Amniotic epithelial cell (primary cell): ENCODE measurements at places on chromosomes 2 and 18.

DNA sequence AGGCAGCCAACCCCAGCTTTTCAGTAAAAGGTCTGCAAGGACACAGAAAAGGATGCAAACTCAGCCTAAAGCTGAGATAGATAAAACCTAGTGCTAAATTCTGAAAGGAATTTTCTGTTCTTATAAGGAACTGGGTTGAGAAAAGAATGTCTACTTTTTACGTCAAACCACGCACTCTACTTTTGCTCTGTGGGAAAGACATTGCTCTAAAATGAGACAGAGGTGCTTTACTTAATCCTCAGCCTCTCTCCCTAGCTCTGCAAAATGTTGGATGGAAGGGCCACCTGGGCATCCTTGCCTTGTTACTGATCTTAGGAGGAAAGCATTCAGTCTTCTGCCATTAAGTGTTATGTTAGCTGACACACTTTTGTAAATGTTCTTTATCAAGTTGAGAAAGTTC lies 72.1 kb upstream of the LINC00305 start:
- DNase-seq, result no peak

- peak; percentile 25 for DNase-seq
These were observed 53.0 kb upstream of the ROCK1 start for GRCh38 chr18:21164548-21165095.

- no peak for DNase-seq
These were observed 8.2 kb downstream of the SERPINB7 start for GRCh38 chr18:63783394-63783793.

DNA sequence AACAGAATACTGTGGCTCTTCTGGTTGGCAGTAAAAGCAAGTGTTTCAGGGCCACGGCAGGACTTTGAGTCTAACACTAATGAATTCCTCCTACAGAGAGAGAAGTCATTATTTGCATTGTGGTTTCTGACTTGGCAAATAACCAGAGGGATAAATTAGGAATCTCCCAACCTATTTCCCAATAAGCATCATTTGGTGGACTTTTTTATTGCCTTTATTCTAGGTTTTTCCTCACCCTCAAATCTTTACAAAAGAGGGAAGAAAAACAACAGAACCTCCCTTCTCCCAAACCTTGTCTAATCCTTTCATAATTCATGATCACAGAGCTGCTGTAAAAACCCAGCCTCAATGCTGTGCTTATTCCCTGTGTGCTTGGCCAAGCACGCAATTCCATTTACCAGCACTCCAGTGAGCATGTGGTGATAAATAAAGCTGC lies 179.7 kb downstream of the AGPS start:
- DNase-seq, result peak; percentile 34

DNA sequence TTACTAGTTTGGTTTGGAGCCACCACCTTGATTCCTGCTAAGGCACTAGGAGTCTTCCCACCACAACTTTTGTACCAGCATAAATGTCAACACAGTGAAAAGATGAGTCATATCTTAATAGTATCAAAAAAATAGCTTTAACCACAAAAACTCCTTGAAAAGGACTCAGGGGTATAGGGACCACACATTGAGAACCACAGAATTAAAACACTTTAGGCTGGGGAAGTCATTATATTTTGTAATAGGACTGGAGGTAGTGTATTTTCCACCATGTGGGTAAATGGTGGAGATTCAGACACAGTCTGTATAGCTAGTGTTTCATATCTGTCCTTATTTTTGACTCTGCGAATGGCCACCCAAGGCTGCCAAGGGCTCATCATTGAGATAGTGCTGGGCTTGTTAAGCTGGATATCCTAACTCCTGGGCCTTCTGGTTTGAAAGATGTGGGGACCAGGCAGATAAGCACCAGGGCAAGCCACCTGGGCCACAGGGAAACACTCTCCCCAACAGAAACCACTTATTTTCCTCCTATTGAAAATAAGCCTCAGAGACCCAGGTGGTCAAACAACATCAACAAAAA lies 19.1 kb upstream of the FHL2 start:
- DNase-seq, result peak; percentile 81

- DNase-seq, result no peak
These were observed 24.4 kb downstream of the MLPH start for GRCh38 chr2:237511433-237511832.

- no peak for DNase-seq
These were observed 214.2 kb downstream of the MTX2 start for GRCh38 chr2:176483476-176483875.

- DNase-seq, result no peak
These were observed 2.0 kb downstream of the LMAN2L start for GRCh38 chr2:96737831-96738230.

GRCh38 chr2:217617616-217618022 lies 385.2 kb downstream of the TNS1 start:
- DNase-seq, result no peak

DNA sequence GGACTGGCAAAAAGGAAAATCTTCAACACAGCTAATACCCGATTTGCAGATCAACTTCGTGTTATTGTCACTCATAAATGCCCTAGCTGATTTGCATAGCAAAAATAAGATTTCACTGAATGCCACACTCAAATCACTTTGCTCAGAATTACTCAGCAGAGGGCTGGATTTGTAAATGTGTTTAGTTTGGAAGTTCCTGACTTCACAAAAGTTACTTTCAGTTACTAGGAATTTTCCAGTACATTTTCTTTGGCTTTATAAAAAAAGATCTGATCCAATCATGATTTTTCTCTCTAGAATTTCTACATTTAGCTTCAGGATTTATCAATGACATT lies 433.3 kb upstream of the ID2 start:
- DNase-seq, result no peak
